Activated T-cell treated with anti-CD3 and anti-CD28 coated beads for 4 hours (primary cell): ENCODE measurements at places on chromosomes 3 and 15.

- DNase-seq, result no peak
Observed at GRCh38 chr3:146888176-146888575, 283.0 kb upstream of the PLSCR5 start.

- DNase-seq, result no peak
Observed at GRCh38 chr3:2476996-2477395, 378.3 kb downstream of the CNTN4 start.

DNA sequence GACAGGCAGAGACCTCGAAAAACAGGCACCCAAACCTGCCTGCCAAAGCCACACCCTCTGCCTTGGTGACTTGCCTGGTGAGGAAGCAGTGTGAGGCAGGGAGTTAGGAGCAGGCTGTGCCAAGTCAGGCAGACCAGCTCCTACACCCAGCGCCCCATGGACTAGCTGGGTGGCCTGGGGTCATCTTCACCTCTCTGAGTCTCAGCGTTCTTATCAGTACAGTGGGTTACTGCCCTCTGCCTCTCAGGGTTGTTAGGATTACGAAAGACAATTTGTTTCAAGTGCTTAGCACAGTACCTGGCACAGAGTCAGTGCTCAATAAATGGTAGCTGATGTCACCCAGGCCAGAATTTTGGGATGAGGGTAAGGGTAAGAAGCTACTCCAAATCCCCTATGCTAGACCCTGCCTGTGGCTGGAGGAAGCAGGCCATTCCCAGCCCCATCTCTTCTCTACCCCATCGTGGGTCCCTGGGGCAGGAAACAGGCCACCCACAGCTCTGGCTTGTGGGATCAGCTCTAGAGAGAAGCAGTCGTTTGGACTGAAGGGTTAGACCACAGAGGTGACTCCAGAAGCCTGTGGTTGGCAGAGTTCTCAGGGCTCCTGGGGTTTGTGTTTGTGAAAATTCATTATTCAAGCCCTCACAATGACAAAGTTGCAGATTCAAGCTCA, 10.1 kb downstream of the SLC51B start:
- no peak for DNase-seq

DNA sequence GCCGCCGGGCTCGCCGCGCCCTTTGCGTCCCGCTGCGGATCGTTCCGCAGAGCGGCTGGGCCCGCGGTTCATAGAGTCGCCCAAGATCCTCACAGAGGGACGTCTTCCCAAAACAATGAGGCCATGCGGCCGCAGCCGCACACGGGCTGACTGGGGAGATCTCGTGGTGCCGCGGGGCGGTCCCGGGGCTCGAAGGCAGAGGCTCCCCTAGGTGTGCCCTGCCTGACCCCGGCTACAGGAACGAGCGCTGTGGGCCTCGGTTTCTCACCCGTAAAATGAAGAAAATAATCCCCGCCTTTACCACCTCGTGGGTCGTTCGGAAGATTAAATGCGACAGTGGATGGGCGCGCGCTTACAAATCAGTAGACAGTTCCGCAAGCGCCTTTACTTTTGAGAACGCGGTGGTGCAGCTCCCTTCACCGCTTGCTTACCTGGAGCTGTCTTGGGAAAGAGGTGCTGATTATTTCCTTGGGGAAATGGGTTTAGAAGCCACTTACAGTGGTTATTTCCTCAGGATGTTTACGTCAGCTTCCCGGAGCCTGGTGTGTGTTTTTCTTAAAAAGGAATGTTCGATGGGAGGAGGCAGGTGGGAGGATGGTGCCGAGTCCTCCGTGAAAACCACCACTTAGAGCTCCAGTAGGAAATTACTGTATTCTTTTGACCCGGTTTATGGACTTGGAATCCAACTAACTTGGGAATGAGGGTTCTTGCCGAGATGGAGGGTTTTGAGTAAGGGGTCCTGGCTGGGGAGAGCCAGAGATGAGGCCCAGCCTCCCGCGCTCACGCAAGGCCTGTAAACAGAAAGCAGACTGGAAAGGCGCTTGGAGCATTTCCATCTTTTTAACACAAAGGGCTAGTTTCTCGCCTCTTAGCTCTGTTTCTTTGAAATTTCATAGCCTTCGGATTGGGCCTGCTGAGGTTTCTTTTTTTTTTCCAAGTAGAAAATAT, 1.9 kb upstream of the MEX3B start:
- DNase-seq, result no peak

- no peak for DNase-seq
Observed at GRCh38 chr3:9108876-9109567, 140.4 kb downstream of the SRGAP3 start.

GRCh38 chr3:125132815-125133214, 77.0 kb upstream of the HEG1 start:
- DNase-seq, result no peak

- DNase-seq, result no peak
Observed at GRCh38 chr3:152615681-152616080, 219.2 kb upstream of the P2RY1 start.

DNA sequence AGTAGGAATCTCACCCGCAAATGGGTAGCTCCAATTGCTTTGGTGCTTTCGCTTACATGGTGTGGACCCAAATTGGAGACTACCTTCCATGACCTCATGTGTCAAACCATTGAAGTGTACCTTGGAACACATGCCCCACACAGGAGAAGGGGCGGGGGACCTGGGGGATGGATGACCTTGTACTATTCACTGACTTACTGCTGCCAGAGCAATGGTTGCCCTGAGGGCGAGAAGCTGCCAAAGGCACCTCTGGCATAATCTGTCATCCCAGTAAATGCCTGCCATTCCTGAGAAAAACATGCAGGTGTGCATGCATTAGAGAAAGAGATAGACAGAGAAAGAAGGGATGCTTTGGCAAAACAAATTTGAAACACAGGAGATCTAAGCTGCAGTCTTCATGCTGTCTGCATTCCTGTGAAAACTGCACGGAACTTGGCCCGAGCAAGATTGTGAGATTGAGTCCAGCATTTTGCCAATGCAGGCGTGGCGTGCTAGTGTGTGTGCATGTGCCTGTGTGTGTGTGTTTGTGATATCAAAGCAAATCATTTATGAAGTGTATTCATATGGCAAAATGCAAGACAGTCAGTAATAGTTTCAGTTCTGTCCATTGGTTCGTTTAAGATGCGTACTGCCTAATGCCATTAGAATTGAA, 219.5 kb upstream of the MDFIC2 start:
- no peak for DNase-seq

- no peak for DNase-seq
Observed at GRCh38 chr15:52506549-52506948, 22.1 kb downstream of the MYO5A start.

- no peak for DNase-seq
Observed at GRCh38 chr3:55750525-55750924, 263.4 kb upstream of the WNT5A start.

GRCh38 chr3:175940243-175940642, 1081.1 kb downstream of the NAALADL2 start:
- no peak for DNase-seq

GRCh38 chr3:128770387-128770786, 44.4 kb downstream of the RAB7A start:
- DNase-seq, result no peak

DNA sequence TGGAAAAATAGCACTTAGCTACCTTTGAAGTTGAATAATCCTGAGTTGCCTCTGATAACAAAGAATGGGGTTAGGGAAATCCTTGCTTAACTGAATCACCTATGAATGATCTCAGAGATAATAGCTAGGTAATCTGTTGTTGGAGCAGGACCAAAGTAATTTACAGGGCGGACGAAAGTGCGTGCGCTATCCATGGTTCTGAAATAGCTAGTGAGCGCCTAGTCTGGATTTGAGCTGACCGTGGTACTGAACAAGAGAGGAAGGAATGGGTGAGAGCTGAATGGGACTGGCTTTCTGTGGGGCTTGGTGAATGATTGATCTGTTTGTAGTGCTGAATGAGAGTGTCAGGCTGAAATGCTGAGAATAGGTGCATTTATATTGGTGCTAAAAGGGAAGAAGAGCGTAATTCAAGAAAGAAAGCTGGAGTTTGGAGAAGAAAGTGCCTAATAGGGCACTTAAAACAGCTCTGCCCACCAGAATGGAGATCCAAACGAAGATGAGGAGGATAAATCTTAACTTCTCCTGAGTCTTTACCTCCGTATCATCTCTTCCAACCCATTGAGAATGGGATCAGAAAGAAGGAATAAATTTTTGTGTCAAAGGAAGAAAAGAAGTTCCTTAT, 10.1 kb downstream of the SCN10A start:
- no peak for DNase-seq

DNA sequence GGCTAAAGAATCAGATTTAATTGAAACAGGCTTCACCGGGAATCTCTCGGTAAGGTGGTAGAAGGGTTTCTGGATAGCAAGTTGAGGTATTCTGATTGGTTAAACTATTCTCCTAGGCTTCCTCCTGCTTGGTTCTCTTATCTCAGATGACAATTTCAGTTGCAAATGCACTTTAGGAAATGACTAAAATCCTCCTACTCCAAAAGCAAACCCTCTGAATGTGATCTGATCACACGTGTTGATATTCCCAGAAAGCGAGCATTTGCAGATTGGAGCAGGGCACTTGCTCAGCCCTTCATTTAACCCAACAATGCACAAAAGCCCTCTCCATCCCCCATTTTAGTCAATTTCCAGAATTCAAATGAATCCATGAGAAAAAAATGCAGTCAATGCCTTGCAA, 55.6 kb upstream of the ICE2 start:
- no peak for DNase-seq

DNA sequence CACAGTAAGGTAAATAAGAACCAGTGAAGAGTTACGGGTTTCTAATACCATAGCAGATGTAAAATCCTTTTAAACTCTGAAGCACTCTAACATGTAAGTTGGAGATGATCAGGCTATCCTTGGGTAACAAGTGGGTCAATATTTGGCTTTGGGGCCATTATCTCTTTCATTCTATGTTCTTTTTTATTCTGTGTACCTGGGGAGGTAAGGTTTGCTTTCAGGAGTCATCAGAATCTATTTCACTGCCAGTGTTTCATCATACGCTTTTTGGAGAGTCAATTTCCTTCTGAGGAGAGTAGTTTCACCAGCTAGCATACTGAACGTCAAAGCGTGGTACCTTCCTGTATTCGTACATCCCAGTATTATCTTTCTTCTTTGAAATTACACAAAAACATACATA, 166.5 kb downstream of the GMNC start:
- no peak for DNase-seq

DNA sequence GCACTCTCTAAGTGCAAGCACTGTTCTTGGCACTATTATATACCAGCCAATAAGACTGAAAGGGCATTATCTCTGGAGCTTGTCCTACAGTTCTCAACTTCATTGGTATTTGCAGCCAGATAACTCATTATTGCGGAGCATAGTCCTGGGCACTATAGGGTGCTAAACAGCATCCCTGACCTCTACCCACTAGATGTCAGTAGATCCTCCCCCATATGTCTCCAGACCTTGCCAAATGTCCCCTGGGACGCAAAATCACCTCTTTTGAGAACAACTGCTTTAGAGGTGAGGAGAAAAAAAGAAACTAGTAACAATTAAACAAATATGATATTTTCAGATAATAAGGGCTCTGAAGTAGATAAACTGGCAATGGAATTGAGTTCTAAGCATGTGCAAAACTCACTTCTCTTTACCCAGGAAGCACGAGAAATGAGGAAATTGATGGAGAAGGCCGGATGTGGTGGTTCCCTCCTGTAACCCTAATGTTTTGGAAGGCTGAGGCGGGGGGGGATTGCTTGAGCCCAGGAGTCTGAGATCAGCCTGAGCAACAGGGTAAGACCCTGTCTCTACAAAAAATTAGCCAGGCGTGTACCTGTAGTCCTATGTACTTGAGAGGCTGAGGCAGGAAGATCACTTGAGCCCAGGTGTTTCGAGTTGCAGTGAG, 61.4 kb downstream of the FRMD4B start:
- no peak for DNase-seq

DNA sequence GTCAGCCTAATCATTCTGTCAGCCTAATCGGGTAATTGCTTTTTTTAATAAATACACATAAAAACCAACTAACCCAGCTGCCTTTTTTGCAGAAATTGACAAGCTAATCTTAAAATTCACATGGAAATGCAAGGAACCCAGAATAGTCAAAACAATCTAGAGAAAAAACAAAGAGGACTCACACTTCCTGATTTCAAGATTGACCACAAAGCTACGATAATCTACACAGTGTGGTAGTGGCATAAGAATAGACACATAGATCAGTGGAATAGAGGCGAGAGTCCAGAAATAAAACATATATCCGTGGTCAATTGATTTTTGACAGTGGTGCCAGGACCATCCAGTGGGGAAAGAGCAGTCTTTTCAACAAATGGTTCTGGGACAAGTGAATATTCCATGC, 2.4 kb upstream of the C3orf20 start:
- DNase-seq, result no peak

DNA sequence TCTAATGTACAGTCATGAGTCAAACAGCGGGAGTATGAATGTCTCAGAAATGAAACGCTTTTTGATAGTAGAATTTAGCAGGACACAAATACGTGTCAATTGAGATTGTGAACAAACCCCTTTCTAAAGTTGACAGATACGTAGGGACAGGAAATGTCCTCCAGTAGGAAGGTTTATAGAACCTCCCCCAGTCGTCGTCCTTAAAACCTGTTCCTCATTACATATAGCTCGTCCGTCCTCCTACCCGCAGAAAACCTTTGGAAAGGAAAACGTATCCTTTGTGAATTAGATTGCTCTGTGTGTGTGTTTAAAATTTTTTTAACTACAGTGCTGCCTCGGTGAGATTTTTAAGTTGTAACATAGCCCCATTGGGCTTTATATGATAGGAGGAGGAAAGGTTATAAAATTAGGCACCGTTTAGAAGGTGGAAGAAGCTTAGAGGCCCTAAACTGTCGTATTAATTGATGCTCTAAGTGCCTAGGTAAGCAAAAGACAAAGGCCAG, 4.1 kb downstream of the UBE2E1 start:
- no peak for DNase-seq

DNA sequence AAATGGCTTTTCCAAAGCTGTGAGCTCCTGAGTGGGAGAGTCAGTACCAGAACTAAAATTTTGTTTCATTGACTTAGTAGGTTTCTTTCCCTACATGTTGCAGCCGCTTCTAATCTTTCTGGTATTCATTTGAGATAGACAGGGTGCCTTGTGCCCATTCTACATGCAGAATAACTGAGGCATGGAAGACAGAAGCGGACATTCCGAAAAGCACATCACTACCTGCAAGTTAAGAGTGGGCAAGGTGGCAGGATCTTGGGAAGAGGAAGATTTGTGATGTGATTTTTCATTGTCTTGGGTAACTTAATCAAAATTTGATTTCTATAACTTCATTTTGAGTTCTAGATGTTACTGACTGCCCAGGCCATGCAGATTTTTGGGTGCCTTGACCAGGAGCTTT, 2.0 kb downstream of the MAP2K5 start:
- DNase-seq, result no peak

- DNase-seq, result no peak
Observed at GRCh38 chr15:77564938-77565337, 67.8 kb downstream of the LINGO1 start.

DNA sequence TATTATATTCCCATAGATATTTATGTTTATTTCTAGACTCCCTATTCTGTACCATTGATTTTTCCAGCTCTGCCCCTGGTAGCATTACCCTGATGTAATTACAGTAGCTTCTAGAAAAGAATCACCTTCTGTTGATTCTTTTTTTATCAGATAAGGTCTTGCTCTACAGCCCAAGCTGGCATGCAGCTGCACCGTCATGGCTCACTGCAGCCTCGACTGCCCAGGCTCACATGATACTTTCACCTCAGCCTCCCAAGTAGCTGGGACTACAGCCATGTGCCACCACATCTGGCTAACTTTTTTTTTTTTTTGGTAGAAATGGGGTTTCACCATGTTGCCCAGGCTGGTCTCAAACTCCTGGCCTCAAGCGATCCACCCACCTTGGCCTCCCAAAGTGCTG, 41.8 kb downstream of the SLC24A1 start:
- no peak for DNase-seq
